ENCODE measurements at places on chromosomes 12 and 14.

- DNase-seq, result no peak
Observed at GRCh38 chr12:31337952-31338351, 12.0 kb upstream of the SINHCAF start.

DNA sequence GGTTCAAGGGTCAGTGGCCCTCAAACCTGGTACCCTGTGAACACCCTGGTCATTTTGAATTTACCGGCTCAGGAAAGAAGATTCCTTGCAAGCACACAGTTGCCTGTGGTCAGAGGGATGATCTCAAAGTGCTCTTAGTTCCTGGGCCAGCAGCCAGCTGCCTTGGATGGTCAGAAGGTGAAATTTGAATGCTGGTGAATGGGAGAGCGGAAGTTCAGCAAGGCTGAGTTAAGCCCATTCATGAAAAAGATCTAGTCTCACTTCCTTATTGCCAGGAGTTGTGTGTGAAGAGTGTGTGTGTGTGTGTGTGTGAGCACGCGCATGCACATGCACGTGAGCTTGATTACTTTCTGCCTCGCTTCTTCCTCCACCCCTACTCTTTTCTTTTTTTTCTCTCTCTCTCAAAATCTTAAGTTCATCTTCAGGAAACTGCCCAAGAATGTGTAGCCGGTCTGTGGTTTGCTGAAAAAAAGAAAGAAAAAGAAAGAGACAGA, 155.5 kb upstream of the CCND2 start:
- DNase-seq, result no peak

DNA sequence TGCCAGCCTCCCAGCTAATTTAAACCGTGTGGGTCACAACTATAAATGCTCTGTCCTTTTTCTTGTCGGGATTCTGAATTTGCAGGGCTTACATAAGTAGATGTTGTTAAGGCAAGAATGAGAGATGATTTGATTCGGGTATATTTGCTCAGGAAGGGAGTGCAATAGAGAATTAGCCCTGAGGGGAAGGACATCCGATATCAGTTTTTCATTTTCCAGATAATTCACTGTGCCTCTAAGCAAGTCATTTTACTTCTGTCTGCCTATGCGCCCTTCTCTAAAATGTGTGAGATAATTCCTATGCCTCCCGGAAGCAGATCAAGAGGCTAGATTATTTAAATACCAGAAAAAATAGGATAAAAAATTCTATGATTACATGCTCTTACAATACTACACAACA, 300.5 kb downstream of the RMST start:
- DNase-seq, result no peak

GRCh38 chr12:104670439-104671408, 214.0 kb downstream of the CHST11 start:
- no peak for DNase-seq

- DNase-seq, result no peak
Observed at GRCh38 chr14:98606041-98606640, 665.9 kb downstream of the BCL11B start.

DNA sequence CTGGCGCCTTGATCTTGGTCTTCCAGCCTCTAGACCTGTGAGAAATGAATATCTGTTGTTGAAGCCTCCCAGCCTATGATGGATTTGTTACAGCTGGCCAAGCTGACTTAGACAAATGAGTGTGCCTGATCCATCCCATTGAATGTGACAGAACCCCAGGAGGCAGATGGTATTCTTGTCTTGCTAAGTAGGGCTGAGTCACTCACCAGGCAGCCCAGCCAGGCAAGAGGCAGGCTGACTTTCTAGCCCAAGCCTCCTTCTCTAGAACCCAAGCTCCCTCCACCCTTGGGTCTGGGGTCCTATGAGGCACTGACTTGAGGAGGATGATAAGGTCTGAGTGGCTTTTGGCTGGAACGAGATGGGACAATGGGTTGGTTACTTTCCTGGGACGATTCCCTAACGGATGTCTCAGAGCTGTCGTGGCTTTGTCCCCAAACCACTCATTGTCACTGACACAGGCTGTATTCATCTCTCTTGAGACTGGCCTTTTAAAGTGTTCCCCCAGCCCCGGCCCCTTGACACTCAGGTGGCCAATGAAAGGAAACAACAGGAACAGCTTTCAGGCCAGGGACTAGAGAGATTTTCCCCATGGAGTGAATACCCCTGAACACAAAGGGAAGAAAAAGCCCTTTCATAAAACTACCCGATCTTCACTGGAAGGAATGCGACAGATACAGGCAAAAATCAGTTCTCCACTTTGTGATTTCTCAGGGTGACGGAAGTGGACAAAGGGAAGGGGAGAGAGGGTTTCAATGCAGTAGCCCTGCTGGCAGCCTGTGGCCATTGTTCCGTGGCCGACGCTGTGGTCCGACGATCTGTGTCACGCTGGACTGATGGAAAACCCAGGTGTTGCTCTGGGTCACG, 264.2 kb downstream of the AACS start:
- peak; percentile 38 for DNase-seq

DNA sequence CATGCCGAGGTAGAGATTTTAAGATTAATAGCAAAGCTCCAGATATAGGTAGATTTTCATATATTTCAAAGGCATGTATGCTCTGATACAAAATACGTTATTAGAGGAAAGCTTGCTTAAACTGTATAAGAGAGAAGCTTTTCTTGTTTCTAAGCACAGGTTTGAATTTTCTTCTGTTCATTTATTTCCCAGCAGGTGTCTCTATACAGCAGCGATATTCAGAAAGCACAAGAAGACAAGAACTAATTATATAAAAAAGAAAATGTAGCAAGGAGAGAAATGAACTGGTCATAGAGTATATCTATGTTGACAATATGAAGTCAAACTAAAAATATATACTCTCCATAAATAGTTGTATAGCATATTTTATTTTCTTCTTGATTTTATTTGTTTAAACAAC, 307.4 kb upstream of the NOVA1 start:
- DNase-seq, result no peak
